ENCODE measurements at places on chromosomes 7 and 10.

- peak; percentile 2 for DNase-seq
These were observed 584 bp upstream of the RUNDC3B start for GRCh38 chr7:87627634-87627994.

DNA sequence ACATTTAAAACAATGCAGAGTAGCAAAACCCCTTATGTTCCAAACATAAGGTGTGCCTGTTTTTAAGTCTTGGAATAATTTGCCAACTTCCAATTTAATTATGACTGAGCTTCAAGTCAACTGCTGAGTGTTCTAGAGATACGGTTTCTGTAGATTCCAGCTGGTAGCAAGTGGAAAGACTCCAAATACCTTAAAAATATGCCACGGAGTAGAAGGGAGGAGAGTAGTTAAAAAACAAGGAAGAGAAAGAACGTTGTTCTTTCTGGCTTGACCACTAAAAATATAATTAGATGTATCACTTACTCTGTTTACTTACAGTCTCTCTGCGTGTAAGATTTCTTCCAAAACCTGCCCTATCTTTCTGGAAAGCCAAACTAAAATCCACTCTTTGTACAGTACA lies 24.5 kb upstream of the ABLIM1 start:
- no peak for DNase-seq

- peak; percentile 3 for DNase-seq
These were observed 208.5 kb downstream of the EBF3 start for GRCh38 chr10:129755621-129756020.

- DNase-seq: no peak
These were observed 7.3 kb downstream of the PITX3 start for GRCh38 chr10:102233997-102234396.

DNA sequence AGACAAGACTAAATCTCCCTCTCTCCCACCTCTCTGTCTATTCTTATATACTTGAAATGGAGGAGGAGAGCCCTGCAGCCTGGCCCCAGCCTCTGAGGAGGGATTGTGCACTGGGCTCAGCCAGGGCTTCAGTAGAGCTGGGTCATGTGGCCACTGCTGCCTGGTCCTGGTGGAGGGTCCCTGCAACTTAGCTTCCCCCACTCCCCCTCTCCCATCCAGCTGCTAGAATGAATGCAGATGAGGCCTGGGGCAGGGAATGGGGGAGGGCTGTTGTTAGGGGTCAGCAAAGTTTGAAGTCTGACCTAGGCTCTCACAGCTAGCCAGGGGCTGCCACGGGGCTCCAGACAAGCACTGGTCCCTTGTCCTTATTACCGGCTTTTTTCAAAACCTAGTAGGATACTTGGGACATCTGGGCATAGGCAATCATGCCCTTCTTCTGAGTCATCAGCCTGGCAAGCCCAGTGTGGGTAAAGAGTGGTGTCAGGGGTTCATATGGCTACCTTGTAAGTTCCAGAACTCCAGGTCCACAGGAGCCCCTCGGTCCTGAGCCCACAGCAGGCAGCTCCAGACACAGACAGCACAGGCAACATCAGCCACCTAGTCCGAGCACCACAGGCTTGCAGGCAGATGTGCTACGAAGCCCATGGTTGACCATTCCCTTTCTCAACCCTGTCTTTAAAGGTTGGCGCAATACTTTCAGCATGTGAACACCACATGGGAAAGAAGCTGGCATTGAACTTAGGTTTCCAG lies 12.8 kb upstream of the CXCL12 start:
- DNase-seq: no peak

GRCh38 chr7:23539494-23539907 lies 7.7 kb upstream of the TRA2A start:
- no peak for DNase-seq

DNA sequence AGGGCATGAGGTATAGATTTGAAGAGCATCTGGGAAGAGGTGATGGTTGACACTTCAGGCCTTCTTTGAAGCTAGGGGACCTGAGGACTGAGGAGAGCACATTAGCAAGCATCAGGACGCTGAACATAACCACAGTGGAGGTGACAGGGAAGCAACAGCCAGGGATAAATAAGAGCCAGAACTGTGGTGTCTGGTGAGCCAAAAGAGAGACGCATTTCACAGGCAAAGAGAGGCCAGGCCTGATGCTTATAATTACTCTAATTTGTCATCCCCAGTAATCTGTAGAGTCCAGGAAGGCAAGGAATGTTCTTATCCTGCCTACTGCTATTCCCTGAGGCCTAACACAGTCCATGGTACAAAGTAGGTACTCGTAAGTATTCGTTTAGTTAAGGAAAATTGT lies 10.4 kb upstream of the FAS start:
- DNase-seq: no peak

- DNase-seq: no peak
These were observed 87.1 kb downstream of the SAMD9 start for GRCh38 chr7:93030605-93031225.

DNA sequence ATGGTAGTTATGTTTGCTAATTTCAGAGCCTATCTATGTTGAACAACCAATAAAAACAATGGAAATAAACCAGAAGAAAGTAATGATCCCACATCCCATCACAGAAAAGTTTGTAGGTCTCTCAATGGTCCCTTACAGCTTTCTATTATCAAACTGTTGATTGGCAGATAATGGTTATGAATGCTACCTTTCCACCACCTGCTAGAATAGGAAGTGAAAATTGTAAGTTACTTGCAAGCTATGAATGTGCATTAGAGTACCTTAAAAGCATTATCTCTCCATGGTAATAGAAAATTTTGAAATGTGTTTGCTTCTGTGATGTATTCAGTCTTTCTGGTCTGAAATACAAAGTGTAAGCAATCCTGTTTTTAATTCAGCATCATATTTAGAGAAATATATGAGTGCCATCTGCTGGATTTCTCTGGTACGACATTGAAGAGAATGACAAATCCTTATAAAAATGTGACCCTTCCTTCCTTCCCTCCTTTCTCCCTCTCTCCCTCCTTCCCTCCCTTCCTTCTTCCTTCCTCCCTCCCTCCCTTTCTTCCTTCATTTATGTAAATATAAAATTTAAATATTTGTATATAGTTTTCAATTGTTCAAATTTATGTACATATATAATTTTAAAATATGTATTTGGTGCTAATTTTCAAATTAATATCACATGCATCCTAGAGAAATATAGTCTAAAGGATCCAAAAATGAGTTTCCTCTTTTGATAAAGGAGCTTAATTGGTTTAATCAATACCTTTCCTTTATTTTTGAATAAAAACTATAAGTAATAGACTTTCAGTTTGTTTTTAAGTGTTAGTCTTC lies 41.4 kb upstream of the PNLIPRP3 start:
- no peak for DNase-seq

- DNase-seq: no peak
These were observed 537 bp upstream of the MRPS24 start for GRCh38 chr7:43869867-43870240.

GRCh38 chr7:127705461-127705959 lies 53.5 kb downstream of the SND1 start:
- no peak for DNase-seq

GRCh38 chr10:48231699-48232315 lies 42.7 kb downstream of the FRMPD2 start:
- no peak for DNase-seq

GRCh38 chr10:92965314-92965713 lies 95.3 kb upstream of the CYP26C1 start:
- DNase-seq: no peak

DNA sequence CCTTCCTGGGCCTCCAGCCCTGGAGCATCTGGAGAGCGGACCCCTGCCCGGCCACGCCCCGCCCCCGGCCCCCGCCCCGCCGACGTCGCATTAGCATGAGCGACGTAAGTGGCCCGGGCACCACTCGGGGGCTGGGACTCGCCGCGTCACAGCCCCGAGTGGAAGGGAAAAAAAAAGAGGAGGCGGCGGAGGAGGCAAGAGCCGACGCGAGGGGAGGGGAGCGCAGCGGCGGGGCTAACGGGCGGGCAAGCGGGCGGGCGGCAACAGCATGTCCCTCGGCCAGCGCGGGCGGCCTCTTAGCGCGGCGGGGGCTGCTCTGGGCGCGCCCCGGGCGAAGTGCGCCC lies at the start of gene SLC18A3:
Gene SLC18A3, plus strand, starts transcription at position 197 of the 344 bp plus-strand sequence. CDS start 431 bp downstream, outside the sequence.
- DNase-seq: no peak

- DNase-seq: no peak
These were observed 80.3 kb upstream of the UCN3 start for GRCh38 chr10:5284311-5285057.
